Karpas-422 (cell line): ENCODE measurements at places on chromosomes 6 and 20.

GRCh38 chr6:20569000-20569610, 34.8 kb downstream of the CDKAL1 start:
- H3K4me1 ChIP-seq: peaks cover 18% of the 10 kb centered on the region
- H3K27me3 ChIP-seq: no peaks in the 10 kb centered on the region
- H3K36me3 ChIP-seq: 0 out of 2 replicates have a peak, but pooled peaks cover 3% of the 10 kb centered on the region
- DNase-seq: no peak
- no peak overlapping the region for H3K4me3 ChIP-seq

GRCh38 chr6:11208267-11208666, 24.2 kb downstream of the NEDD9 start:
- H3K27me3 ChIP-seq: no peaks in the 10 kb centered on the region
- no peak overlapping the region for H3K4me3 ChIP-seq
- no peak for DNase-seq
- H3K27ac ChIP-seq: no peak overlapping the region
- no peaks in the 10 kb centered on the region for H3K4me1 ChIP-seq

- H3K4me1 ChIP-seq: no peaks in the 10 kb centered on the region
- DNase-seq: no peak
- H3K36me3 ChIP-seq: no peaks in the 10 kb centered on the region
Measured at GRCh38 chr6:168128631-168129291, 49.7 kb upstream of the FRMD1 start.

GRCh38 chr6:82910820-82911219, 154.8 kb downstream of the UBE3D start:
- no peak for DNase-seq
- peaks cover 16% of the 10 kb centered on the region for H3K4me1 ChIP-seq
- H3K36me3 ChIP-seq: no peaks in the 10 kb centered on the region
